HFFc6 (cell line): ENCODE measurements at places on chromosomes 1 and 21.

- DNase-seq, result no peak
These were observed 15.3 kb downstream of the GABPA start for GRCh38 chr21:25750085-25750484.

DNA sequence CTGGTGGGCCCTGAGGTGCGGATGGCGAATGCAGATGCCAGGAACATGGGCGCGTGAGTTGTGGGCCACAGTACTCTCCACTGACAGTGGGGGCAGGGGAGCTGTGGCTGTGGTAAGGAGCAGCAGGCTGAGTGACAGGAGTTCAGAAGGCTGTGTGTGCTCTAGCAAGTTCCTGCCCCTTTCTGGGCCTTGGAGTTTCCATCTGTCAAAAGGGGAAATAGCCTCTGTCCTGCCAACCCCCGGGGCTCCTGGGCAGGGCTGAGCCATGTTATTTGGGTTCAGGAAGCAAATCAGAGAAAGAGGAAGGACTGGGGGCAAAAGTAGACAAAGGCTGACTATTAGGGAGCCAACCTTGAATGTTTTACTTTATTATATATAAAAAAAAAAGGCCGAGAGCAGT is 19.5 kb upstream of the MFN2 start:
- no peak for DNase-seq

GRCh38 chr1:191074881-191075280 is 597.2 kb upstream of the BRINP3 start:
- DNase-seq, result no peak

- DNase-seq, result peak; percentile 56
These were observed 11.1 kb upstream of the MSTO1 start for GRCh38 chr1:155598842-155599331.

DNA sequence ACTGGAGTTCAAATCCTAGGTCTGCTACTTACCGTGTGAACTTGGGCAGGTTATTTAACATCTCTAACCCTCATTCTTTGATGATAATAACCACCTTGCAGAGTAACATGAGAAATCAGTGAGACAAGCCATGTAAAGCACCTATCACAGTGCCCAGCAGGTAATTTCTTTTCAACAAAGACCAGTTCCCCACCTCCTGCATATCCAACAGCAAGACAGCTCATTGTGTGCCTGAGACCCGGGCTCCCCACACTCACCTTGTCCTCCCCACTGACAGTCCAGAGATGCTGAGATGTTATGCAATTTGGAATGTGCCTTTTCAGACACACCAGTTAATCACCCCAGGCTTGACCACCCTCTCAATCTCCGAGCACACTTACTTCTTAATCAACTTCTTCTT is 367.6 kb upstream of the DAB1 start:
- no peak for DNase-seq

DNA sequence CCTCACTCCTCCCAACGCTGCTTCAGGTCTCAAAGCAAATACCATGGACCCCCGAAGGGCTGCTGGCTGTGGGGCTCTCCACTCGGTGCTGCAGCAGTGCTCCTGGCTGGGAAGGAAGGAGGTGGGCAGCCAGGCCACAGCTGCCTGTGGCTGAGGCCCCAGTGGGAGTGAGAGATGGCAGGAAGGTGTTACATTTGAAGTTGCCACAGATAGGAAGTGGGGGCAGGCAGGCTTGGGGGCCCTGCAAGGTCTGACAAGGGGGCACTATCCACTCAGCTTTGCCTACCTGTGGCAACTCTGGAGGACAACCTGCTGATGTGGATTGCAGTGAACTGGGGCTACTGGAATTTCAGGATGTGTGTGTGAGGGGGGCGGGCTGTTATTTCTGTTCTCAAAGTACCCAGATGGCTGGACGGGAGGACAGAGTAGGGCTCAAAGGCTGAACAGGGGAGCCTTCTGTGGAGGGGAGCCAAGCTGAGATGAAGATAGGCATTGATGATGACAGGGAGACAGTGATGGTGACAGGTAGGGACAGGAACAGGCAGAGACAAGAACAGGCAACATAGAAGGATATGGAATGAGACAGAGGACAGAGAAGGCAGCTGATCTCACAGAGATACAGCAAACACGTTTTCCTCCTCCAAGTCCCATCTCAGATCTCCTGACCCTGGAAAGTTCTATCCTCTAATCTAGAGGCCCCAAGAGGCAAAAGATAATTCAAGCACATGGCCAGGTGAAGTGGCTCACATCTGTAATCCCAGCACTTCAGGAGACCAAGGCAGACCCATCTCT is 1.8 kb downstream of the ZNF683 start:
- DNase-seq, result no peak

- DNase-seq, result no peak
These were observed 19.0 kb downstream of the SLC37A1 start for GRCh38 chr21:42532466-42533181.

DNA sequence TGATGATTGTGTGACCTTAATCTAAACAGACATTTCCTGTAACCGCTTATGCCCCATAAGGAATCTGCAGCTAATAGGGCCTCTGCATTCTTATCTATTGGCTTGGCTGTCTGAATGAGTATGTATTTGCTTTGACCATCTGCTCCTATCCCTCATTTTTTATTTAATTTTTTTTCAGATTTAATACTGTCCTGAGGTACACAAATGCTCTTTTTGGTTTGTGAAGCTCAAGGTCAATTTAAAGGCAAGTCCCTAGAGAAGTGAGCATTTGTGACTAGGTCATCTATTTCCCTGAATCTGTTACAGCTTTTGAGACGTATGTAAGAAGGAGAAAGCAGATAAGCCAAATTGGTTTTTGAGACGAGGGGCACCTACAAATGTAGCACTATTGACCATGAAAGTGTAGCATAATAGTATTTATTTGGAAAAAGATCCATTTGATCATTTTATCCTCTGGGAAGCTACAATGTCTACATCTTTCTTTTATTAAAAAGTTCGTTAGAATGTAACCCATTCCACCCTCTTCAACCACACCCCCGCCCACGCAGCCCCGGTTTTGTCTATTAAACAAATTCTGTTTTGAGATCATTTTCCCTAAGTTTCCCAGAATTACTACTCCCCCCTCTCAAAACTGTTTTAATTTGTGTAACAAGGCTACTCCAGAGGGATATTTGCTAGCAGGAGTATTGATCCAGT is 69.2 kb upstream of the HSPA13 start:
- DNase-seq, result no peak

- DNase-seq, result no peak
These were observed 49.6 kb upstream of the LRP8 start for GRCh38 chr1:53377438-53377841.
